Stimulated activated CD4-positive, alpha-beta T cell treated with anti-CD3 and anti-CD28 coated beads, Interleukin-4, amount 100 ng/mL, for 4 hours (primary cell): ENCODE measurements at places on chromosomes 2 and 18.

DNA sequence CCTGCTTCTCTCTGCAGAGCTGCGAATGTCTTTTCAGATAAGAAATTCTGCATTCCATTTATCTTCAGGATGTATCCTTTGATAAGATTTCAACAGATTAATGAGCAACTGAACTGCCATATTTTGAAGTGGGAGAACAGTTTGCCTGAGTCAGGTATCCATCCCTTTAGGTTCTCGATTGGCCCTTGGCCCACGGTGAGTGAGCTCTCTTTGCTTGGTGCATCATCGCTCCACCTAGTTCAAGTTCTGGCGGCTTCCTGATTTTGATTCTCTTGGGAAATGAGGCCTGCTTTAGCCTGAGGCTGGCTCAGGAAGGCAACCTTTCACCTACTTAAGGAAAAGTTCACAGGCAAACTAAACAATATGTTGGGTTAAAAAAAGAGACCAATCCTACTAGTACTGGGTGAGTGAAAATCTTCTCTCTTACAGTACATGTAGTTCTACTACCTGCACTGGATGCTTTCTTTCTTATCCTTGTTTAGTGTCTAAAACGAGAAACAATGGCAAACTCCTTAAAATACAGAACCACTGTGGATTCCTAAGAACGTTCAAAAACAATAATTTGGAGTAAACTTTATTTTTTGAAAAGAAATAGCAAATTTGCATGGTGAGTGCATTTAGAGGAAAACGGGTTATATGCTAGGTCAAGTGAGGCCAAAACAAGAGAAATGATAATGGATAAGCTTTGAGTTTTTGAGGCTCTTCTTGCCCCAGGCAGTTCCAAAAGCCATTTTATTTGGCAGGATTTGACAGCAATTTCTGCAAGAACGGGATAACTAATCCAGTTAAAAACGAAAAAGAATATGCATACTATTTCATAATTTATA is 837 bp upstream of the ACSL3 start:
- no peak for DNase-seq

DNA sequence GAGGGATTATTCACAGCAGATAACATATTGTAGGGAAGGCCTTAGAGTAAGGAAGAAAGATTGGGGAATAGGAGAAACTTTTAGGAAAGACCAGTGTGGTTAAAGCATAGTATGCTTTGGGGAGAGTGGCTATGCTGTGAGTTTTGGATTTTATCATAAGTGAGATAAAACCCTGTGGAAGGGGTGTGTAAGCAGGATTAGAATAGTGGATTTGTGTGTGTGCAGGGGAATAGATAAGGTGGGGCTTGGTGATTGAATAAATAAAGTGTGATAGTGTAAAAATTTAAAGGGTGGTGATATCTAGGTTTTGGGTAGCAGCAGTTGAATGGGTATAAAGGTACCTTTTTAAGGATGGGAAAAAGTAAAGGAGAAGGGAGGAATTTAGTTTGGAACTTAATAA is 137.7 kb downstream of the NCOA1 start:
- no peak for DNase-seq

GRCh38 chr2:127985735-127986134 is 42.1 kb downstream of the SAP130 start:
- DNase-seq = no peak

DNA sequence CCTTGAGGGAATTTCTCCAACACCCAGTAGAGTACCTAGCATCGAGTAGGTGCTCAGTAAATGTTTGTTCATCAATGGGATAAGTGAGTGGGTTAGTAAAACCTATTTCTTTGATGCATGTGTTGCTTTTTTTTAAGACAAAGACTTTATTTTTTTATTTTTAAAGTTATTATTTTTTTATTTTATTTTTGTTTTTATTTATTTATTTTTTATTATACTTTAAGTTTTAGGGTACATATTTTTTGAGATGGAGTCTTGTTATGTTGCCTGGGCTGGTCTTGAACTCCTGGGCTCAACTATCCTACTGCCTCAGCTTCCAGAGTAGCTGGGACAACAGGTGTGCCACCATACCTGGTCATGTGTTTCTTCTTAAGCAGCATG is 20.8 kb downstream of the PLEK start:
- no peak for DNase-seq
